ENCODE measurements at places on chromosomes 5 and 9.
A peak's percentile ranks its signal among the peaks of the same experiment; 100 is the strongest.

DNA sequence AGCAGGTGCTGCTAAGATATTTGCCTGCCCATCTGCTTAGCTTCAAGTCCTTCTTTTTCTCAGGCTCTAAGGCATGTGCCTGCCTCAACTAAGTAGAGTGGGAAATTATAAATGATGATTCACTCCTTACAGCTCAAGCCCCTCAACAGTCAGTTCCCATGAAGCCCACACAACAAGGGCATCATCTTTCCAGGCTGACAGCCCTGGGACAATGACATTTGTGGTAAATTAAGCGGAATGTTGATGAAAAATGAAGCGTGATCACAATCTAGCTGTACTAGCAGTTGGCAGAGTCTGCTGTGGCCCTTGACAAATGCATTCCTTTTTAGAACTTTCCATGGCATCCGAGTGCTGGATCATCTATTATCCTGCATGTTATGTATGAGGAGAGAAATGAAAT lies 548.6 kb downstream of the KIF4B start:
- DNase-seq = no peak

- peak; percentile 51 for DNase-seq
Measured at GRCh38 chr9:112097712-112098688, 77.1 kb downstream of the SUSD1 start.

DNA sequence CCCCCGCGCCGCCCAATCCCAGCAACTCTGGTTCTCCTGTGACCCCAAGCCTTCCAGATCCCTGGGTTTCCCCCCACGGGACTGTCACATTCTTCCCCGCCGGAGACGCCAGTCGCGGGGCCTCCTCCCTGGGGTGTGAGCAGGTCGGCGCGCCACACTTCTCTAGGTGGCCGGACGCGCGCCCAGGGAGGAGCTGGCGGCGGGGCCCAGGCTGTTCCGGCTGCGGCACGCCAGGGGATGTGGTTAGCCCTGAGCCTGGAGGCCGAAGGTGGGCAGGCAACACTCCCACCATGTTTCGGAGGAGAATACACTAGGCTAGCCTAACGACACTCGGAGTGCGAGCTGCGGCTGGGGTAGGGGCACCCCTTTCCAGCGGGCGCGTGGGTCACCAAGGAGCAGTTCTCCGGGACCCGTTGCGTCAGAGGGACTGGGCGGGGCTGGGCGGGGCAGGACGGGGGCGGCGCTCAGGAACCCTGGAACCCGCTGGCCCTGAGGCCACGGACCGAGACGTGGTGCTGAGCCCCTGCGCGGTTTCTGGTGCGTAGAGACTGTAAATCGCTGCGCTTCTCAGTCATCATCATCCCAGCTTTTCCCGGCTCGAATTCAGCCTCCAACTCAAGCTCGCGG lies at the start of gene SLC27A6:
Gene SLC27A6 (plus strand): TSS at position 478 of the 627 bp plus-strand sequence. CDS start 650 bp downstream, outside the sequence.
- no peak for DNase-seq

DNA sequence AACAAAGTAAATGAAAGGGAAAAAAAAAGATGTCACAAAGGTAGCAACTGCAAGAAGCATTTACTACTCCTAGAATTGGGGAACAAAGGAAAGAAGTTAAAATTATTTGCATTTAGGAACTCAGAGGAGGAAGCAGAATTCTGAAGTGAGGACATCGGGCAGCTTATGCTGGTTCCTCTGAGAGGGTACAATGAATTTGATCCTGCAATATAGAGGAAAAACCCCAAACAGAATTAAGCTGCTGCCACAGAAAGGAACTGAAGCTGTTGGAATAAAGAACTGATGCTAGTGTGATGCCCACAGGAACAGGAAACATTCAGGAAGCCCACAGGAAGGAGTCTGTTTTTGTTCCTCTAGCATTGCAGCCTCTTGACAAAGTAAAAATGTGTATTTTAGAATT lies 22.3 kb upstream of the TBCA start:
- no peak for DNase-seq

GRCh38 chr5:601771-602465 lies 10.2 kb upstream of the CEP72 start:
- DNase-seq = no peak

DNA sequence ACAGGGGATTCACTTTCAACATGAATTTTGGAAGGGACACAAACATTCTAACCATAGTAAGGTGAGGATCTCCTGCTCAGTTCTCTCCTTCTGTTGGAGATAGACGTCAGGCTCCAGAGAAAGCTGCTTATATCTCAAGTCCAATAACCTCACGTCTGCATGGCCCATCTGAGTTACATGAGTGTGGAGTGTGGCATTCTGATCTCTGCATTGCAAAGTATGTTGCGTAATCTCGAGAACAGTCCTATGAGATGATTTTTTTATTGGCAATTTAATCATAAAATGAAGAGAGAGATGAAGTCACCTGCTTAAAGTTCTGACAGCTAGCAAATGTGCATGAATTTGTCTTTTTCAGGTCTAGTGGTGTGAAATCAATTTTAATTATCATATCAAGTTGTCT lies 118.8 kb downstream of the SLC12A2 start:
- DNase-seq = no peak

DNA sequence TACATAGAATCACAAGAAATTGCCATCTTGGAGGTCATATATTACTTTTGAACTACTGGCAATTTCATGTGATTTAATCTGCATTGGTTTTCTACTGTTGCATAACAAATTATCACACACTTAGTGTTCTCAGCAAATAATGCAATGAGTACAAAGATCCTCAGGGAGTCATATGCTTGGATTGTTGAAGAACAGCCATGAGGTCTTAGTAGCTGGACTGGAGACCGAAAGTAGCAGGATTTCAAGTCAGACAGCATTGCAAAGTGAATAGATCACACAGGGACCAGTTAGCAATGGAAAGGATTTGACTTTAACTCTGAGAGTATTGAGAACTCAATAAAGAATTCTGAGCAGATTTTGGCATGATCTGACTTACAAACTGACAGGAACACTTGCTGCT lies 32.2 kb upstream of the FRMD3 start:
- no peak for DNase-seq

DNA sequence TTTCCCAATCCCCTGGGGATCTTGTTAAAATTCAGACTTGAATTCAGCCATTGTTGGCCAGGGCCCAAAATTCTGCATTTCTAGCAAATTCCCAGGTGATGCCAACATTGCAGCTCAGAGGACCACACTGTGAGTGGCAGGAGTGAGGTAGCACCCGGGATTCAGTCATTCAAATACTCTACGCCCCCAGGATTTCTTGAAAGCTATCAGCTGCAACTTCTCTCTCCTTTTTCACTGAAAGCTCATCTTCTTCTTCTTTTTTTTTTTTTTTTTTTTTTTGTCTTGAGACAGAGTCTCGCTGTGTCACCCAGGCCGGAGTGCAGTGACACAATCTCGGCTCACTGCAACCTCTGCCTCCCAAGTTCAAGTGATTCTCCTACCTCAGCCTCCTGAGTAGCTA lies 19.3 kb upstream of the ANKH start:
- no peak for DNase-seq

DNA sequence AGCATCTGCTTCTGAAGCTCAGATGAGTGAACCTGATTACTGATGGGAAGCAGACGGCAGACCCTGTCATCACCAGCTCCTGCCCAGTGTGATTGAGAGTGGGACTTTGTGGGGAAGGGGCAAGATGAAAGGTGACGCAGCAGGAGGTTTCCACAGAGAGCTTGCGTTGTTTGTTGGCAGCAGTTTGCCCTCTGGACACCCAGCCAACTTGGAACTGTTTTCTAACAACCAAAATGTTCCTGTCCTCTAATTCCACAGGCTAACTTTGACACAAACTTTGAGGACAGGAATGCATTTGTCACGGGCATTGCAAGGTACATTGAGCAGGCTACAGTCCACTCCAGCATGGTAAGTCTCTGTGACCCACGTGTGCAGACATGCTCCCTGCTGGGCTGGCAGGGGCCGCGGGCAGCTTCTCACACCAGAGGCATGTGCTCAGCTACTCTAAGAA lies 20.9 kb downstream of the CYFIP2 start:
- no peak for DNase-seq

GRCh38 chr5:181188700-181189362 lies 16.2 kb downstream of the TRIM7 start:
- peak; percentile 57 for DNase-seq

DNA sequence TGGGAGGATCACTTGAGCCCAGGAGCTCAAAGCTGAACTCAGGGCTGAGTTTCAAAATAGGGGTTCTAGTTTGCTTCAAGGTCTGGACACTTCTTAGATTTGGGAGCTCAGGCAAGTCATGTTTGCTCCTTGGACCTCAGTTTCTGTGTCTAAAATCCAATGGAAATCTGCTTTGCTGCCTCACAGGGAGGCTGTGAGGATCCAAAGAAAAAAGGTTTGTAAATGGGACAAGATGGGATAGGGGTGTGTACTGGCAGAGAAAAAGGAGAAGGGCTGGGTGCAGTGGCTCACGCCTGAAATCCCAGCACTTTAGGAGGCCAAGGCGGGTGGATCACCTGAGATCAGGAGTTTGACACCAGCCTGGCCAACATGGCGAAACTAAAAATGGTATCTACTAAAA lies 39.6 kb upstream of the SH3PXD2B start:
- no peak for DNase-seq

GRCh38 chr5:98570010-98570409 lies 203.5 kb upstream of the RGMB start:
- DNase-seq = no peak

DNA sequence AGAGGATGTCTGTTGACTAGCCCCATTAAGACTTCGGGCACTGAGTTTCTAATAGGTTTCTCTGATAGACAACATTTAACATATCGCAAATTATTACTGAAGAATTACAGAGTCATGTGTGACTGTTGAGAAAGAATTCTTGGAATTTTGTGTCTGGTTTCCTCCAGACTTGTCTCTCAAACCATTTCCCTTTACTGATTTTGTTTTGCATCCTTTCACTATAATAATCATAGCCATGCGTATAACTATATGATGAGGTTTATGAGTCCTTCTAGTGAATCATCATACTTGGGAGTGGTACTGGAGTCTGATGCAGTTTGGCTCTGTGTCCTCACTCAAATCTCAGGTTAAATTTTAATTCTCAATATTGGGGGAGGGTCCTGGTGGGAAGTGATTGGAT lies 27.0 kb downstream of the ZNF169 start:
- DNase-seq = no peak

DNA sequence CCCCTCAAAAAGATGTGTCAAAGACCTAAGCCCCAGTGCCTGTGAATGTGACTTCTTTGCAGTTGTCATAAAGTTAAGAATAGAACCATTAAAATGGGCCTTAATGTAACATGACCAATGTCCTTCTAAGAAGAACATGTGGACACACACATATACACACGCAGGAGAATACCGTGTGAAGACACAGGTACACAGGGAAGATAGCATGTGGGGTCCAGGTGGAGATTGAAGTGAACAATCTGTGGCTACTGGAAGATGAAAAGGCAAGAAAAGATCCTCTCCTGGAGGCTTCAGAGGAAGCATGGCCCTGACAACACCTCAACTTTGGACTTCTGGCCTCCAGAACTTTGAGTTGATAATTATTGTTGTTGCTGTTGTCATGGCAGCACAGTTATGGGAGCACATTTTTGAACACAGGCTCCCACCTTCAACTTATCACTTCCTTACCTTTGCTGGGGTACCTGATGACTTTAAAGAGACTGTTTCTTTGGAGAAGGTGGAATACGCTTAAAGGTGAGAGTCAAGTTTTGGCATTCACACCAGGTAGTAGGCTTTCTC lies 123.5 kb upstream of the ADCY2 start:
- DNase-seq = no peak

DNA sequence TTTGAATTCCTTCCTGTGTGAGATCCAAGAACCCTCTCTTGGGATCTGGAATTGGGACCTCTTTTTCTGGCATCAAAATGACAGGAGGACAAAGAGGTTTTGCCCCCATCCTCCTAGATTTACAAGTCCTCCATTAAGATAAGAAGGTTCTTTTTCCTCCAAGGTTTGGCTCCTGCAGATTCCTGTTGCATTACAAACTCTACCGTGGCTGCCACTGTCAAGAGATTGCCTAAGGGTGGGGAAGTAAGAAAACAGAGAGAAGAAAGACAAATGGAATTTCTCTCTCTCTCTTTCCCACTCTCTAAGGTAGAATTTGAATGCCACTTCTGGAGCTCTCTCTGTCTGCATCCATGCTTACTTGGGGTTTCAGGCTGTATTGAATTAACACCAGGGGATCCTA lies 12.0 kb upstream of the SVEP1 start:
- no peak for DNase-seq

DNA sequence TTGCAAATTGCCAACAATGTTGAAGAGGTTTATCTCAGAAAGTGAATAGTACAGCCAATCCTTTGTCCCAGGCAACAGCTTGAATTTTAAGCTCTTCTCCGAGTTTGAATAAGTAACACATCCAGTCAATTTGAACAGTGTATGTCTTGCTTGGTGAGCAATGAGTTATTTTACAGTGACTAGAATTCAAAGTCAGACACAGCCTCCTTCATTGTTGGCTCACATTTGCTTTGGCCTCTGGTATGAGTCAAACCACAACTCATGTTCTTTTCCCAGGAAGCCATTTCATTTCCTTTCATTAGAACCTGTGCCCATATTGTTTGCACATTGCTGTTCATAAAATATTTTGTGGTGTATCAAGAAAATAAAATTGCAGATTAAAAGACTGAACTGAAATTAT lies 622.0 kb upstream of the DAB2 start:
- DNase-seq = no peak

- no peak for DNase-seq
Measured at GRCh38 chr9:132788378-132788777, 89.7 kb downstream of the AK8 start.

- no peak for DNase-seq
Measured at GRCh38 chr5:126544087-126544740, 50.8 kb downstream of the ALDH7A1 start.

- DNase-seq = no peak
Measured at GRCh38 chr9:137977571-137978261, 100.1 kb downstream of the CACNA1B start.

GRCh38 chr5:51326844-51327243 lies 56.4 kb upstream of the ISL1 start:
- no peak for DNase-seq

- DNase-seq = no peak
Measured at GRCh38 chr9:116286297-116286696, 132.7 kb downstream of the PAPPA start.

GRCh38 chr5:143862271-143862670 lies 50.3 kb downstream of the HMHB1 start:
- DNase-seq = no peak

- no peak for DNase-seq
Measured at GRCh38 chr9:117014061-117014460, 327.0 kb downstream of the TRIM32 start.
